ENCODE measurements at places on chromosomes 6 and 20. TPM values are rescaled to one million over a fixed set of nuclear protein-coding genes. Genes with fewer than 3 reads are reported as not detected.

- no peak for DNase-seq
Measured at GRCh38 chr20:4605166-4605565, 116.5 kb upstream of the PRND start.

GRCh38 chr6:138991206-138991605, 3.2 kb upstream of the REPS1 start:
- DNase-seq, result no peak

Gene DTD1
- polyA plus RNA-seq, result 28.3 TPM

DNA sequence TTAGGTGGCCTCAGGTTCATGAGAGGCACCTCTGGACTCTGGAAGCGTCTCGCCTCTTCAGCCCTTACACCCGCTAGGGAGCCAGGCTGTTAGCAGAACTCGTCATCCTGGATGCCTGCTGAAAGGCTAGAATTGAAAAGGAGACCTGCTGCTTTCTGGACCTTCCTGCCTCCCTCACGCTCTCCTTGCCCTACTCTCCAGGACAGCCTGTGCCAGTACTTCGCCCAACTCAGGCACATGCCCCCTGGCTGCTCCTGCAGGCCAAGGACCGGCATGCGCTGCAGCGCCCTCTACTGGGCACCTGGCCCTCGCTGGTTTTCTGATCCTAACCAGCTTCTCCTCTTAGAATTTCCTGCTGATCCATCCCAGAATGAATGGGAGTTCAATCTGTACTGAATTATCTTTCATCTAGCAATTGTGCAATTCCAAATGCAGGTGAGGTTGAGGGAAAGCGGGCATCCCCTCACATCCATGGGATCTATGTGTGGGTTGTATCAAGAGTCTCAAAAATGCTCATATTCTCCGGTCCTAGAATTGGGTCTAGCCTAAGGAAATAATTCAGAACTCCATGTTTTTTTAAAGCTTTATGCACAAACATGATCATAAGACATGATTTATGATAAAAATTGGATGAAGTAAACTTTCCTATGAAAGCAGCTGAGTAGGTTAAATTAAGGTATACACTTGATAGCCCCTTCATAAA, 78.0 kb downstream of the PTPN1 start:
- DNase-seq, result peak; percentile 11

GRCh38 chr20:16014436-16014835, 558.8 kb downstream of the KIF16B start:
- no peak for DNase-seq

Gene TXLNB
- polyA plus RNA-seq, result 2.7 TPM

- DNase-seq, result no peak
Measured at GRCh38 chr6:154830771-154831170, 97.6 kb downstream of the SCAF8 start.

Gene VSX1
- polyA plus RNA-seq, result not detected

- DNase-seq, result no peak
Measured at GRCh38 chr6:33923857-33924514, 120.2 kb upstream of the MLN start.

DNA sequence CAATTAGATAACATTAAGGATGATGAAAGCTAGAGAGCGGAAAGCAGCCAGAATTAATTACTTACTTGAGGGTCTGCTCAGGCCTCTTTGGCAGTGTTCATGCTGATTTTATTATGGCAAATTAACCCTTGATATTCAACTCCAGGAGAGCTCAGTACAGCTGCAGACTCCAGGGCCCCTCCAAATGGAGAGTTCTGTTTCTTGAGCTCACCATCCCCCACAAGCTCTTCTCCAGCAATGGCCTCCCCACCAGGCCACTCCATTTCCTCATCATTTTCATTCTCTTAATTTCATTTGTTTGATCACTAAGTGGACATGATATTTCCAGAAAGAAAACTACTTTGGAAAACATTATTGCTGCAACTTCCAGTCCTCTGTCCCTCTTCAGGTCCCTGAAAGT, 513.3 kb upstream of the NOX3 start:
- no peak for DNase-seq

DNA sequence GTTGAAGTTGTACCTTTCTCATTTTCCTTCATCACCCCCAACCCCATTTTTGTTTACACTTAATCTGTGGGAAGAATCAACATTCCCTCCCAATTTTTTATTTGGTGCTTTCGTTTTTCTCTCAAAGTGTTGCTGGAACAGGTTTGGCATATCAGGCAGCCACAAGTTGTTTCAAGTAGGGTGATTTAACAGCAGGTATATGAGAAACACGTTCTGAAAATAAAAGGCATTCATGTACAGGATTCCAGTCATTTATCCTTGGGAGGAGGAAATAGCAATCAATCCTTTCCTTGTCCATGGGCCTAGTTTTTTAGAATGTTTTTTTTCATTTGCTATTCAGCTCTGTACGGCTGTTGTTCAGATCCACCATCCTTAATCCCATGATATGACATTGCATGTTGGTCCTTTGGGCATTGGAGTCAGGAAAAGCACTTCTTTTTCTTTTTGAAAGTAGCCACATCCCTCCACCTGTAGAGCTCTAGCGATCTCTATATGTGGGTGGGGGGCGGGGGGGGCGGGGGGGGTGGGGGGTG, 120.2 kb downstream of the JARID2 start:
- DNase-seq, result no peak

GRCh38 chr6:149186873-149187272, 130.6 kb upstream of the TAB2 start:
- no peak for DNase-seq

GRCh38 chr6:139323511-139324300, 31.9 kb upstream of the TXLNB start:
- peak; percentile 55 for DNase-seq

Gene PPIL6
- 21.5 TPM for polyA plus RNA-seq

Gene DEFB113
- not detected for polyA plus RNA-seq

Gene ATAT1
- 60.6 TPM for polyA plus RNA-seq

GRCh38 chr20:61679473-61679872, 386.2 kb downstream of the TAF4 start:
- no peak for DNase-seq

- no peak for DNase-seq
Measured at GRCh38 chr6:164247106-164247505, 832.6 kb downstream of the QKI start.

DNA sequence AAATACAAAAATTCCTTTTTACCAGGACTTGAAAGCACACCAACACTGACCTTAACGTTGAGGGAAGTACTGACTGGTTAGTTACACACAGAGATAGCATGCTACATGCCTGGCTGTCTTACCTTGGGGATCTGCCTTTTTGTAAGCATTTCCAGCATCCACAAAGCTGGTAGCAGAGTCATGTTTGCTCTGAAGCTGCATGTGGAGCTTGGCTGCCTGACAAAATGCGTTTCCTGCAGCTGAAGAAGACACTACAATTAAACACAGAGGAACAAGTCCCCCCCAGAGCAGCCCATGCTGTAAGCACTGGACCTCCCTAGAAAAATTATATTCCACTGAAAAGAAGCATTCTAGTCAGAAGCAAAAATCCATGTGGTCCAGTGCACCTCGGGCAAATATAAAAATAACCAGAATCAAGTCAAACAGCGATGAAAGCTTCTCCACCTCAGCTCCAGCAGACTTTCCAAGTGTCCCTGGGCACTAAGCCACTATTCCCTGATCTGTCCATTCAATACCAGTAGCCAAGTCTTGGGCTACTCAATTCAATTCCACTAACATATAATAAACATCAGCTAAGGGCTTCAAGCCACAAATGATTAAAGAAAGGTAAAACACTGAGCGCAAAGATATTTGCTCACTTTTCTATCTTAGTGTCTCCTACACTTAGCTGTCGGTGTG, 24.2 kb downstream of the NAPB start:
- no peak for DNase-seq

DNA sequence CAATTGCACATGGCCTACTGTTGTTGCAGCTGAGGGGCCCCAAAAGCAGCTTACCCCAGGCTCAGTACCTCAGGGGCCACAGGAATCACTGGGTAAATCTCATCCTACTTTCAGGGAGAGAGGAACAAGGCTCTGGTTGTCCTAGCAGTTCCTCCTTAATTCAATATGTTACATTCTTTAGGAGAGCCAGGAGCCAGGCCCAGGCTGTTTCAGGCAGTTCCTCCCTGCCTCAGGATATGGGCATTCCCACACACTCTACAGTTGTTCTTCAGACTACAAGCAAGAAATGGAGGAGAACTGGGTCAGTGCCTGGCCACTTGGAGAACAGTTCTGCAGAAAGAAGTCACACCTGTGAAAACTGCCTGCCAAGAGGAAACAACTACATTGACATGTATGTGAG, 9.6 kb upstream of the BTN3A2 start:
- no peak for DNase-seq

DNA sequence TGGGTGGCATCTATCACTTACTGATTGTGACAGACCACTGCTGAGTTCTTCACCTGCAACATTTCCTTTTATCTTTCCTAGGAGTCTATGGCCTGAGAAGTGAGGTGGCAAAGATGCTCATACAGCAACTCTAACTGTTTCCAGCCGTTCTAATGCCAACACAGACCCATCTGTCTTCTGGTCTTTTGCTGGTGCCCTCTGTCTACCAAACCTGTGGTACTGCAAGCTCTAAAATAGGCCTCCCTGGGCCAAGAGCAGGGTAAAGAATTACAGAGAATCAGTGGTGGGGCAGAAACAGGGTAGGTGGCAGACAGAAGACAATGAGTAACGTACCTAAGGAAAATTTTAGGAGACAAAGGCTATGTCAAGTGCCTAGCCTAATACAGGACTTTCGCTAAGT, 611.0 kb upstream of the FLRT3 start:
- no peak for DNase-seq

Gene BFSP1
- 3.6 TPM for polyA plus RNA-seq

Gene CNR1
- 1.5 TPM for polyA plus RNA-seq

All from left kidney (tissue), 8 donors.